ENCODE measurements at places on chromosomes 7 and 10.

DNA sequence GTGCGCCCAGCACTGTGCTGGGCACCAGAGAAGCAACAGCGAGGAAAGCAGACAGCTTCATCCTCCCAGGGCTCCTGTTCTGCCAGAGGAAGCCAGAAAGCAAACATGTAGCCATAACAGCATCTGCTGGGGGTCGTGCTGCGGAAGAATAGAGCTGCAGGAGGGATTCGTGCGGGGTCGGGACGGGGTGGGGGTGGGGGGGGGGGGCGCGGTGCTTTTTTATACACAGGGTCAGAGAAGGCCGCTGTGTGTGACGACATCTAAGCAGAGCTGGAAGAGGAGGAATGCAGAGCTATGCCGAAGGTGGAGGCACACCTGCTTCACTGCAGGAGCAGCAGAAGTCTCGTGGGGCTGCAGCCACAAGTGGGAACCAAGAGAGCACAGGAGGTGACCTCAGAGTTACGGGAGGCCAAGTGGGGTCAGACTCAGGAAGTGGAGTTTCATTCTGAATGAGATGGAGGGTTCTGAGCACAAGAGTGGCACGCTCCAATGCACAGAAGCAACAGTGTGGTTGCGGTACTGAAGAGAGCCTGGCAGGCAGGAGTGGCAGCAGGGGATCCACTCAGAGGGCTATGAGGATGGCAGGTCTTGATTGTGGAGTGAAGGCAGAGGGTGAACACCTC, 11.1 kb downstream of the PKD1L1 start:
- DNase-seq, result no peak

DNA sequence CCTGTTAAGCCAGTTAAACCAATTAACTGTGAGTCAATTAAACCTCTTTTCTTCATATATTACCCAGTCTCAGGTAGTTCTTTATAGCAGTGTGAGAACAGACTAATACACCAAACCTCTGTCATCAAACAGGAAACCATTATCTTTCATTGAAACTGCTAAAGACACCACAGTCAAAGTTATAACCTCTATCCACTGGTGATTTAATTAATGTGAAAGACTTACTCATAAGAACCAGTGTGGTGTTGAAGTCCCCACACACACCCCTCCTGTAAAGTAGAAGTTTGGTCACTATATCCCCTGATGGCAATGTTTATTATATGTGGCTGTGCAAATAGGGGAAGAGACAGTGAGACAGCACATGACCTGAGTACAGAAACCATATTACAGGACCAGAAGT, 228.1 kb downstream of the NEBL start:
- no peak for DNase-seq

GRCh38 chr7:51279391-51280023, 37.1 kb downstream of the COBL start:
- DNase-seq, result no peak

DNA sequence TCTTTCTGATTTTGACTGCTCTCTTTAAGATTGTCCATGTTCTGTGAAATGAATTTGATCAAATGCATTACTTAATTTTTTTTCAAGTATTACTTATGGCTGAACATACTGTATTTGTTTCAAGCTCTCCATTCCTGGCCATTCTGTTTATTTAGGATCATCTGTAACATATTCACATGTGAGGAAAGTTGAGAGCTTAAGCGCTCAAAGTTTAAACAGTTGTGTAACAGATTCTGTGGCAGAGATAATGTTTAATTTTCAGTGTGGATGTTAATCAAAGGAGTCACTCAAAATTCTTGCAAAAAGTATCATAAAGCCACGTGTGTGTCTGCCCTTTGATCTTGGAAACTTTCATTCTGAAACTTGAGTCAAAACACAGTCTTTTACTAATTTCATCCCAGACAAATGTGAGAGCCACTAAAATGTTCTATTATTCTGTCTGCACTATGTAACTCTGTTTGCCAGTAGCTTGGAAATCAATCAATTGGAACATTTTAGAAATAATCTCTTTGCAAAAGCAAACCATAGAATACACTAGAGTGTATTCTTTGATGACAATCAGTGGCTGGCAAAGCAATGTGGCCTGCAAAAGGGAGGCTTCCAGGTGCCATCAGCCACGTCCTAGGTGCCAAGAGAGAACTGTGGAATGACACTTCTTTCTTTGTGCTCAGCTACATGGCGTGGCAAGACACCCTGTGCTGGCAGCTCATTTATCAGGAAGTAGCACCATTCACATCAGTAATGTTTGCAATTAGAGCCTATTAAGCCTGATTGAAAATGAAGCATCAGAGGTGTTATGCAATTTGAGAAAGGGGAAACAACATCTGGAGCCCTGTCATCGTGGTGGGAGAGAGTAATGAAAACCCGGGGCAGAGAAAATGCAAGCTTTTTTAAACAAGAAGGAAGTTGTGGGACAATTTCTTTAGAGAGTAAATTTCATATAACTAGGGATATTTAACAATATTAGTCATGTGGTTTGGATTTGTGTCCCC, 40.9 kb downstream of the ARL5B start:
- DNase-seq, result no peak

DNA sequence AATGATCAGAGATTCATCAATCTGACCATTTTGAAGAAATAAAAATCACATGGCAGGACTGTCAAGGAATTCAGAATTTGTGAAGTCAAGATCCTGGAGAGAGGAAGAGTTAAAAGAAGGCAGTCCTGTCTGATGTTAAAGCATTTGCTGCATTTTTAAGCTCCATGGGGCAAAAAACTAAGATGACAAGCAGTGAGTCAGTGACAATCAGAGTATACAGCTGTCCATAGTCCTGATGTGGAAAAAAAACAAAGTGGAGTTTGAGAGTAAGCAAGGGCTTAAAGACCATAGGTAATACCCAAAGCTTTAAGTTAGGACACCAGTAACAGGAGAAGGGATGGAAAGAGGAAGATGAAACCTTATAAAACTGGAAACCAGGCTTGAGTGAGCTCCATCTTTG, 412.7 kb upstream of the ANKRD30A start:
- no peak for DNase-seq

- no peak for DNase-seq
These were observed 96.5 kb upstream of the MACROH2A2 start for GRCh38 chr10:69955897-69956740.

- DNase-seq, result no peak
These were observed 36.6 kb upstream of the AGR3 start for GRCh38 chr7:16918288-16918895.

DNA sequence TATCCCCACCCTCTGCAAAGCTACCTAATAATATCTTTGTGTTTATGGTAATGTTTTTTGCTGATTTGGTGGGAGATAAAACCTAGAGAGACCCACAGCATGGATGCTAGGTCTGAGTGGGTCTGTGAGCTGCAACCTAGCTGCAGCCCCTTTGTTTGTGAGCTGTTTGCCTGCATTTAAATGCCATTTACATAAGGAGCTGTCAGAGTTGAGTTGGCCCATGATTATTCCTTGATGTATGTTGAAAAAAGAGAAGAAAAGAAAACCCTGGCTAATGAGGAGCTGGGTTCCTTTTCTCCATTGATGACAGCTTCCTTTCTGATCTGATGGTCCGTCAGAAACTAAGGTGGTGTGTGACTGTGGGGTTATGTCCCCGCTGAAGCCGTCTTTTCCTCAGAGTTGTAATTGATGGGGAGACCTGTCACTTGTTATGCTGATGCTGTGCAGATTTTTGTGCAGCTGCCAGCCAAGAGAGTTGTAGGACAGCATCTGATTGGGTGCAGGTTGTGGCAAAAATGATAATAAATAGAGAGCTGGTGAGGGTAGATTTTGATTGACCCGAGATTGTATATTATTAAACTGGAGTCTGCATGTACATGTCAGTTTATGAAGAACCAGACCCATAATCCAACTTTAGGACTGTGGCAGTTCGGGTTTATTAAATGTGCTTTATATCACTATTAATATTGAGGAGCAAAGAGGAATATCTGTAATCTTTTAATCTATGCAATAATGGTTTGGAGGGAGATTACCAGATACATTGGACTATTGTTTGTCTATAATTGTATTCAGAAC, 219.8 kb downstream of the AUTS2 start:
- DNase-seq, result no peak

DNA sequence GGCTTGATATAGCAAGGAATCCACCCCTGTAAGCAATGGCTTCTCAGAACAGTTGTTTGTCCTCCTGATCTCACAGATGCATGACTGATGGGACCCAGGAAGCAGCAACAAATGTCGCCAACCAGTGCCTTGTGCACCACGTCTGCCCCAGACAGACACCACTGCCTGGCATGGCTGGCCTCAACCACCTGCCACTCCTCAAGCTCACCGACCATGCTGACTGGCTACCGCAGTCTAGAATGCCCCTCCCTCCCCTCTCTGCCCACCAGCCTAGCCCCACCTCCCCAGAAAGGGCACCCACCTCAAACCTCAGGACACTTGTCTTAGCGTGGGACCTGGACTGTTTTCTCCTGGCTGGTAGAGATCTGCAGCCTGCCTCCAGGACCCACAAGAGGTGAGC, 24.0 kb downstream of the LRRC20 start:
- DNase-seq, result no peak
